ENCODE measurements at places on chromosomes 6 and 20.

DNA sequence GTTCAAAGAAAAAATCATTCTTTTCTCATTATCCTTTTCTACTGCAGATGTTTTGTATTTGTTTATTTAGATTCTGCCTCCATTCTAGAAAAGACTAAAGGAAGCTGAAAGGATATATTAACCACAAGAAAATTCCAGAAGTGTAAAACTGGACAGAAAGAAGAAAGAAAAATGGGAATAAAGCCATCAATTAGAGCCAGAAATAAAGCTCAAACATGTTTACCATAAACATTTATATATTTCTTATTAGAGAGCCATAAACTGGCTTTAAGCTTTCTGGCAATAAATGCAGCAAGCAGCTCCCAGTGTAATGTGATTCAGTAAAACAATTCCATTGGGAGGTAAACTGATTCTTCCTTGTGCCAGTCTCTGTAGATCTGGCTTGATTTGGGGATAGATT, 244.1 kb downstream of the PTPRK start:
- DNase-seq: no peak

GRCh38 chr6:143579703-143580102, 68.2 kb upstream of the FUCA2 start:
- DNase-seq: peak; percentile 88

DNA sequence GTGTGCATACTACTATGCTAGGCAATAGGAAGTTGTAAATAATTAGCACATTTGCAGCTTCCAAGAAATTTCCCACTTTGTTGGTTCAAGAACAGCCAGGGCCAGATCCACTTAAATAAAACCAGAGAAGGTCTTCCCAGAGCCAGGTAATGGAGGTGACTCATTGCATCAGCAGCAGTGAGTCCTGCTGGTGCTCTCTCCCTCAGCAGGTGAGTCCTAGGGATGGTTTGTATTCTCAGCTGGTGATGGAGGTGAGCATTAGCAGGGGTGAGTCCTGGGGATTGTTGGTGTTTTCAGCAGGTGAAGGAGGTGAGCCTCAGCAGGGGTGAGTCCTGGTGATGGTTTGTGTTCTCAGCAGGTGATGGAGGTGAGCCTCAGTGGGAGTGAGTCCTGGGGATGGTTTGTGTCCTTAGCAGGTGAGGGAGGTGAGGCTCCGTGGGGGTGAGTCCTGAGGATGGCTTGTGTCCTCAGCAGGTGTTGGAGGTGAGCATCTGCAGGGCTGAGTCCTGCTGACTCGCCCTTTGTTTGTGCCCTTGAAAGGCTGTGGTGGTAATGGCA, 232.8 kb upstream of the EXOC2 start:
- no peak for DNase-seq

DNA sequence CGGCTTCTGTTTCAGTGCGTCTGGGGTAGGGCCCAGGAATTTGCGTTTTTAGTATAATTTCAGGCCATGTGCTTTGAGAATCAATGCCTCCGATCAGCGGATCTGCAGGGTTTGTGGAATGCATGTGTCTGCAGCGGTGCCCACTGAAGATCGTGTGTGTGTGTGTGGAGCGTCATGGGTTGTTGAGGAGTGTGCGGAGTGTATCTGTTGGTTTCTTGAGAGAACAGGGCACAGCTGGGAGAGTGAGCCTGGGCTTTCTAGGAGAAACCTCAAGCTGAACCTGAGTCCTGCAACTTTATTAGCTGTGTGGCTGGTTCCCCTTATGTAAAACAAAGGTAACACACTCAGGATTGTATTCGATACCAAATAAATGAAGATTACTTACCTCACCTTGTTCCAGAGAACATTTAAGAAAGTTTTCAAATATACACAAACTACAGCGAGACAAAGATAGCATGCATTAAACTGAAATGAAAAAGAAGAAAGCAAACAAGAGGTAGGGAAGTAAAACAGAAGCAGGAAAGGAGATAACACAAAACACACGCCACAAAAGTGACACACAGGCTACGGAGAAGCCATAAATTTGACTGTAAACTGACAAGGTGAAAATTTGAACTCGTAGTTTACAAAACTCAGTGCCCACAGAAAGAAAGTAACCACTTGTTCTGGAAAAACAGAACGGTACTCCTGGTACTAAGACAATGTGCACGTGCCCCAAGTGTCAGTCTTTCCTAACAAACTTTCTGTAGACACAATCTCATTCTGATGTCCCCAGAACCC, 28.8 kb downstream of the PDE10A start:
- DNase-seq: no peak

DNA sequence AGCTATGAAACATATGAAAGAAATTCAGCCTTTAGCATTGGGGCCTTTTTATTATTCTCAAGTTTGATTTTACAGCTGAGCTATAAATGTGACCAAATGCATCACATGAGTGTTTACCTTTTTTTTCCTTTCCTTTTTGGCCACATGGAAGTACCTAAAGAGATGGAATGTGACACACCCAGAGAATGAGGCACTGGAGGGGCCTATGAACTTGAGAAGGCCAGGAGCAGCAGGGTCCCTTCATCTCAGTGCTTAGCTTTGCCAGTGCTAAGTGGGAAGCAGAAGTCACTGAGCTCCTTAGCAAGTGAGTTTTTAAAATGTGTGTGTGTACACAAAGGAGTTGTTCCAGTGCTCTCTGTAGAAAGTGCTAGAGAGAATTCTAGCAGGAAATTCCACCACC, 44.7 kb downstream of the RREB1 start:
- no peak for DNase-seq

DNA sequence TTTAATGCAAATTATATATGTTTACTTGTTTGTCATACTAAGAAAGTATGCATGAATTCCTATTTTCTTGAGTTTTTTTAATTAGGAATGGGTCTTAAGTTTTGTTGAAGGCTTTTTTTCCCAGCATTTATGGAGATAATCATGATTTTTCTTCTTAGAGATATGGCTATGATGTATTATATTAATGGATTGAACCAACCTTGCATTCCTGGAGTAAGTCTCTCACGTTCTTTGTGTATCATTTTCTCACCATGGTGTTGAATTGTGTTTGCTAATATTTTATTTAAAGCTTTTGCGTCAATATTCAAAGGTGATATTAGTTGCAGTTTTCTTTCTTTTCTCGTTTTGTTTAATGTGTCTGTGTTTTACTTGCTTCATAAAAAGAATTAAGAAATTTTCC, 48.4 kb upstream of the SLC35D3 start:
- no peak for DNase-seq

- DNase-seq: no peak
Observed at GRCh38 chr6:135779213-135779612, 72.3 kb upstream of the PDE7B start.

- peak; percentile 46 for DNase-seq
Observed at GRCh38 chr20:25296094-25297093, 48.5 kb downstream of the PYGB start.

GRCh38 chr6:138371452-138371711, 6.3 kb upstream of the SMIM28 start:
- no peak for DNase-seq

DNA sequence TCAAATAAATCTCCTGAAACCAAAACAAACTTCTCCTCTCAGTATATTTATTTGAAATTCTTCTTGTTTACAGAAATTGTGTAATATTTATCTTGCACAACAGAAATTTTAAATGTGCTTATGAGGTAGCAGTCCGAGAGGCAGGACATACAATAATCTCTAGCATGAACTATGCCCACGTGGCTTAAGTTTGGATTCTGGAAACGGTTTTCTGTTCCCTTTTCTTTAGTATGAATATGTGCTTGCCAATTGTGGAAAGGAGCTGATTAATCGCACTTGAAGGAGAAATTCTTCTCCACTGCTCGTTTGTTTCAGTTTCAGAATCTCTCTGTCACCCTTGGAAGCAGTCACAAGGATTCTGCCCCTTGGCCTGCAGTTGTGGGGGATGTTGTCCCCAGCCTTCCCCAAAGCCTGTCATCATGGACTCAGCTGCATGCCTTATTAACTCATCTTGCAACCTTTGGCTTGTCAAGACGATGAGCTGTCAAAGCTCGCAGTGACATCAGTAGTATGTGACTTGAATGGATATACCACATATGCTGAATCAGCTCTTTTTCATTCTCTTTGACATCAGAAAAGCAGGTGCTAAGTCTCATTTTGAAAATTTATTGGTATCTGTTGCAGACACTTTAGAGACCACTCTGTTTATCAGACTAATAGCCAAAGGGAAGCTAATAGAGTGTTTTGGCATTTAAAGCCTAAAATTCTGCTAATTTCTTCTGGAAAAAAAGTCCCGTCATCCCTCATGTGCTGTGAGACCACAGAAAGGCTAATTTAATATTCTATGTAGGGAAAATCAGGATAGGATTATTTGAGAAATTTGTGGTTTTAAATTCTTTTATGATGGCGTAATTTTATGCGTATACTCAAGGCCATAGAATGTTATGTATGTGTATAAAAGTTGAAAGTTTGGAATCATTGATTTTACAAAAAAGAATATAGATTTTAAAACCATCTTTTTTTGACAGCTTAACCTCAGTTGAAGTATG, 186.8 kb downstream of the ARID1B start:
- peak; percentile 11 for DNase-seq

DNA sequence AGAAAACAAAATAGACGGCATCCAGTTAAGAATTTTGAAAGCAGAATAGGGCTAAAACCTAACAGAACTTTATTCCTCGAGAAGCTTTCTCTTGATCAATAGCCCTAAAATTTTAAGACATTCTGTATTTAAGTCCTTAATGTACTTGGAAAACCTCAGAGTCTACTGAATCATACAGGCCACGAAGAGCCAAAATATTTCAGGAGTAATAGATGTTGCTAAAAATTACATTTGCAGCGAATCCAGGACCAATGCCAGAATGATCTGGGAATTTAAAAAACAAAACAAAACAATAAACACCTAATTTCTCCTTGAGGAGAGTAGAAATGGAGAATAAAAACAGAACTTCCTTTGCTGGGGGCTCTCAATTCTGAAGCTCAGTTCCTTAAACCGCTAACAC, 23.3 kb downstream of the ATXN1 start:
- DNase-seq: no peak

DNA sequence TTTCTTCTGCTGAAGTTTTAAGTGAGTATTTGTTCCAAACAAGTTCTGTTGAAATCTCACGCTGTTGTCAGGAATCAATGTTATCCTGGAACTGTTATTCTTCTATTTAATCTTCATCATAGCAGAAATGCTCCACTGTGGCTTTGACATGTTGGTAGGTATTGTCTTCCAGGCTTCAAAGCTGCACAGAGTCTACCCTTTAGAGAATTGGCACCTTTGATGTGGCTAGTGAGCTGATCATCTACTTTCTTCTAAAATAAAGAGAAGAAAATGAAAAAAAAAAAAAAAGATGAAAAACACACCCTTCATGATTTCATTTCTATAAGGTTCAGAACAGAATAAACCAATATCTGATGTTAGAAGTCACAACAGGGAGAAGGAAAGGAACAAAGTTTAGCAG, 5.8 kb upstream of the ZSCAN23 start:
- no peak for DNase-seq

DNA sequence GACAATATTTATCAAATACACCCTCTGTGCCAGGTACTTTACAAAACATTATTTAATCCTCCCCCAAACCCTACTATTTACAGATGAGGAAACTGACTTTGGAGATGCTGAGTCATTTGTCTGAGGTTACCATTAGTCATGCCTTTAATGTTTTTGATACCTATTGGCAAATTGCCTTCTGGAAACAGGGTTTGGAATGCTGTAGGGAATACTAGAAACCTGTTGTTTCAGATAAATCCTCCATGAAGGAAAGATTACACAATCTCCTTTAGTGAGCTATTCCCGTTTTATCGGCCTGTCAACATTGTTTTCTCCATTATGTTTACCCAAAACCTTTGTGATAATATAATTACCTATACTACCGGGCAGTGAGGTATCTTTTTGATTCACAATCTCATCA, 93.6 kb upstream of the ADGRF1 start:
- peak; percentile 42 for DNase-seq

- DNase-seq: no peak
Observed at GRCh38 chr6:47479140-47479508, 1.5 kb downstream of the CD2AP start.

GRCh38 chr6:136031982-136032381, 180.5 kb downstream of the PDE7B start:
- DNase-seq: peak; percentile 54

- peak; percentile 51 for DNase-seq
Observed at GRCh38 chr20:16106191-16106849, 466.9 kb downstream of the KIF16B start.

DNA sequence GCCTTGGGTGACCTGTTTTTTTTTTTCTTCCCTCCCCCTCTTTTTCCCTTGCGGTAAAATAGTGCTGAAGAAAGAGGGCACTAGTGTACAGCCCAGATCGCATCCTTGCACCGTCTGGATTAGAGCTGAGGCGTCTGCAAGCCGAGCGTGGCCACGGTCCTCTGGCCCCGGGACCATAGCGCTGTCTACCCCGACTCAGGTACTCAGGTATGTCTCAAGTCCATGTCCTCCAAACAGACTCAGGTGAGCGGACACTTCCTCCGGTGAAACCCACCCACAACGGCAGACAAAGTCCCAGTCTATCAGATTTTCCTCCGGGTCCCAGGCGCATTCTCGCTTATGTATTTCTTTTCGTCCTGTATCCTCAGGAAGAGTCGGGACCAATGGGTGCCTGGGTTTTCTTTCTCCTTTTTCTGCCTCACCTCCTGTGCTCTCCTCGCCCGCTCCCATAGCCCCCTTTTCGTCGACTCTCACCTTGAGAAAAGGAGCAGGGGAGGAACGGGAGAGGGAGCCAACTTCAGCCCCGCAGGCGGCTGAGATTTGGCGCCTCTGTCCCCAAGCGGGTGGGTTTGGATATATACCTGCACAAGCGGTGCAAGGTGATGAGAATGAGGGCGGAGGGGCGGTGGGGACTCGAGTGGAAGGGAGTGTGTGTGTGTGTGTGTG, 1.1 kb upstream of the GRM1 start:
- DNase-seq: no peak

GRCh38 chr6:111464184-111464583, 18.8 kb downstream of the REV3L start:
- no peak for DNase-seq

- no peak for DNase-seq
Observed at GRCh38 chr20:48949304-48950170, 28.0 kb downstream of the ARFGEF2 start.

GRCh38 chr6:775863-776262, 82.9 kb upstream of the EXOC2 start:
- no peak for DNase-seq

- peak; percentile 14 for DNase-seq
Observed at GRCh38 chr6:75147512-75147911, 58.3 kb downstream of the COL12A1 start.

DNA sequence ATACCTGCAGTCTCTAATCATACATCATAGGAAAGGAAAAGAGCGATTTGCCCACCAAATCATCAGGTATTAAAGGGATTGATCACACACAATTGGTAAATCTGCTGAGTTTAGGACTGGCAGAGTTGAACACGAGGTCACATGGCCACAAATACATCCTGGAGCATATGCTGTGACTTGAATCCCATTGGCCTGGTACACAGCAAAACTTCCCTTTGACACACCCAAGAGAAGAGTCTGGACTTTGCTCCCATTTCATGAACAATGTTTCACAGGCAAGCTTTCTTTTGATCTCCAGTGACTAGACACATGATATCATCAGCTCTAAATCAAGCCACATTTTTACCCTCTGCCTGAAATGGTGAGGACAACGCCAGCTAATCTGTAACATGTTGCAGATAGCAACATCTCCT, 117.9 kb downstream of the ISM1 start:
- DNase-seq: peak; percentile 1
